NCI-H1417 (cell line): ENCODE measurements at places on chromosomes 16 and 17.

DNA sequence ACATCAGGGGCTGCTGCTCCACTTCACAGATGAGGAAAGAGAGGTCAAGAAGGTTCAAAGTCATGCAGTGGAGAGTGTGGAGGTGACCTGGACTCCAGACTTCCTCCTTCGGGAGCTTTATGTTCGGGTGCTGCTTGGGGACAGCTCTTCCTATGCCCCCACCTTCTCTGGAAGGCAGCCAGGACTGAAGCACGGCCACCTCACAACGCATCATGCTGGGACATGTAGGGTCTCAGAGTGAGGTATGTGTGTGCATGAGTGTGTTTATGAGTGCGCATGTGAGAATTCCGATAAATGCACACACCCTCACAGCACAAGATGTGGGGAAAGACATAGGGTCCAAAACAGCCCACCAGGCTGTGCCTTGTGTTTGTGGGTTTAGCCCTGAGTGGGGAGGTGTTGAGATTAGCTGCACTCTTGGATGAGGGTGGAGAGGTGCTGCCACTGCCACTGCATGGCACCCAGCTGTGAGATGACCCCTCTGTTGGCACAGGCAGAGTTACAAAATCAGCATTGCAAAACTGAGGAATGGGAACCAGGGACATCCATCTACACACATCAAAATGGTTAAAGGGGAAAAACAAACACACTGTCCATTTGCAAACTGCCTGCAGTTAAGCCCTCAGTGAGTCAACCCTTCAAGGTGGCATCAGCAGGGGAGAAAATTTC lies 367.4 kb downstream of the SEC14L1 start:
- DNase-seq, result no peak

DNA sequence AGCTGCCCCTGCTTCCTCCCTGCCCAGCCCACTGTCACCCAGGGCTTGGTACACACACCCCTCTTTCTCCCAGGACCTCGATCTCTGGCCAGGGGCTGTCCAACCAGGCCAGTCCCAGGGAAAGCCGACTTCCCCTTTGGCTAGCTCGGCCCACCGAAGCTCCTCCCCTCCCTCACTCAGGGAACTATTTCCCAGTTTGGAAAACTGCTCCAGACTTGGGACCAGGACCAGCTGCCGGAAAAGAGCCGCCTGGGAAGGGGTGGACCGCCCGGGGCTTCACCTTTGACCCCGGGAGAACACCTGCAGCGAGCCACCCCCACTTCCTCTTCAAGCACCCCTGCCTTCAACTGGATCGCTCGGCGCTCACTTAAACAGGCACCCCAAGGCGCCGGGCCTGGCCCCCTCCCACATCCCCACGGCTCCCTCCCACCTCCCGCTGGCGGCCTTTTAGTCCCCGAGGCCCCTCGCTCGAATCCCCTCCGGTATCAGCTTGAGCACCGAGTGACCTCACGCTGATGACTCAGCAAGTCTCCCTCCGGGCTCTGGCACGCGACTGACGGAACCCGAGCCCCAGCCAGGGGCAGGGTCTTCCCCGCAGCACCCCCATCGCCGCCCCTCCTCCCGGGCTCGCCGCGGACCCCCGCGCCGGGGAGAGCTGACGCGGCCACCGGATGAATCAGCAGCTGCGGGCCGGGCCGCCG lies 934 bp downstream of the MAFG start:
- DNase-seq, result peak; percentile 63

GRCh38 chr16:66511602-66512271 lies 38.2 kb downstream of the TK2 start:
- DNase-seq, result no peak

GRCh38 chr16:51994597-51994996 lies 552.3 kb downstream of the TOX3 start:
- DNase-seq, result peak; percentile 94

DNA sequence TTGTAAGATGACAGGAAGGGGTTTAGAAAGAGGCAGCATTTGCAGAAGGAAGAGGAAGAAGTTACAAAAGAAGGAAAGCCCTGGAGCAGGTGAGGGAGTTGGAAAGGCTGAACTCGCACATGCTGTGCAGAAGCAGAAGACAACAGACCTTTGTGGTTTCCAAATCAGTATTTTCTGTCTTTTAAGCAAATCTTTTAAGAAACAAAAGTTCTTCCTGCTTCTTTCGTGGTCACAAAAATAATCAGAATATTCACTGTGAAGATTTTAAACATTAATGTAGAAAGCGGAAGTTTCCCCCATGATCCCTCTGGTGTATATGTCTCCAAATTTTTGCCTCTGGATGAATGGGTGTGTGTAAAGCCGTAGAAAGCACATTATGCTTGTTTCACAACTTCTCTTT lies 25.8 kb downstream of the ZNRF1 start:
- no peak for DNase-seq

GRCh38 chr17:65123757-65124675 lies 13.2 kb upstream of the RGS9 start:
- no peak for DNase-seq

DNA sequence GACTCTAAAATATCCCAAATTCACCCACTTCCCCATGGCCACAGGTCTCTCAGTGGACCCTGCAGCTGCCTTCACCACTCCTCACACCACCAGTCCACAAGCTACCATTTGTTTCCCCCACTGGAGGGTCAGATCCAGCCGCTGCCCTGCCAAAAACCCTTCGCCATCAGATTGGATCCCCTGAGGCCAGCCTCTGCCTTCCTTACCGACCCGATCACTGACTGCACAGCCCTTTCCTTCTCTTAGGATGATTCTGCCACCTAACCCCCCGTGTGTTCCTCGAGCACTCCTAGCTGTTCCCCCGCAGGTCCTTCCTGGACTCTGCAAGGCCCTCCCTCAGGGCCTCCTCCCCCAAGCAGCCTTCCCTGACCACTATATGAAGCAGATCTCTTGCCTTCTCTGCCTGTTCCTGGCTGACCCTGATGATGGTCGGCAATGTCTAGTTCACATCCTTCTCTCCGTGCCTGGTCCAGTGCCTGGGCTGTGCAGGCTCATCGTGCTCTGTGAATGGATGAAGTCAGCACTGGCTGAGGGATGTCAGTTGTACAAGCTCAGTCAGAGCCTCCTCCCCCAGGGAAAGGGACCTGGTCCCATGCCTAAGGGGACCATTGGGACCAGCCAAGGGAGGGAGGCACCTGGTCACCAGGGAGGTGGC lies 46.0 kb downstream of the CPNE2 start:
- no peak for DNase-seq
